ENCODE measurements at places on chromosomes 1 and 21. TPM values are rescaled to one million over a fixed set of nuclear protein-coding genes. Genes with fewer than 3 reads are reported as not detected.
A peak's percentile ranks its signal among the peaks of the same experiment; 100 is the strongest.

Gene SPATA1
- 3.1 TPM for total RNA-seq

Gene APCS
- total RNA-seq, result 0.42 TPM

Gene GPR61
- total RNA-seq, result not detected

Gene IQGAP3
- total RNA-seq, result 38.8 TPM

Gene C1orf87
- not detected for total RNA-seq

Gene CHI3L2
- not detected for total RNA-seq

Gene CSDE1
- 515 TPM for total RNA-seq

Gene OPRD1
- not detected for total RNA-seq

Gene OR10J5
- not detected for total RNA-seq

Gene CHODL
- total RNA-seq, result not detected

Gene RPTN
- not detected for total RNA-seq

Gene TRIM63
- total RNA-seq, result not detected

Gene IFNLR1
- total RNA-seq, result 7.6 TPM

Gene C4BPB
- not detected for total RNA-seq

GRCh38 chr1:55592122-55592521 is 377.0 kb upstream of the USP24 start:
- no peak overlapping the region for H3K27ac ChIP-seq
- no peak overlapping the region for H3K4me3 ChIP-seq
- H3K4me1 ChIP-seq, result no peaks in the 10 kb centered on the region

- no peaks in the 10 kb centered on the region for H3K4me1 ChIP-seq
- H3K36me3 ChIP-seq, result peaks cover 7% of the 10 kb centered on the region
- DNase-seq, result no peak
- H3K27ac ChIP-seq, result no peak overlapping the region
- no peaks in the 10 kb centered on the region for H3K27me3 ChIP-seq
Measured at GRCh38 chr1:170556917-170557316, 25.0 kb downstream of the GORAB start.

- H3K27ac ChIP-seq, result no peak overlapping the region
- H3K4me3 ChIP-seq, result no peak overlapping the region
- no peaks in the 10 kb centered on the region for H3K36me3 ChIP-seq
- no peak for DNase-seq
Measured at GRCh38 chr1:33382661-33383415, 48.1 kb downstream of the PHC2 start.

- H3K36me3 ChIP-seq, result peaks cover 59% of the 10 kb centered on the region
- H3K27me3 ChIP-seq, result no peaks in the 10 kb centered on the region
- no peak overlapping the region for H3K4me3 ChIP-seq
- H3K27ac ChIP-seq, result no peak overlapping the region
- H3K4me1 ChIP-seq, result no peaks in the 10 kb centered on the region
Measured at GRCh38 chr1:39755965-39756659, 15.0 kb downstream of the OXCT2 start.

DNA sequence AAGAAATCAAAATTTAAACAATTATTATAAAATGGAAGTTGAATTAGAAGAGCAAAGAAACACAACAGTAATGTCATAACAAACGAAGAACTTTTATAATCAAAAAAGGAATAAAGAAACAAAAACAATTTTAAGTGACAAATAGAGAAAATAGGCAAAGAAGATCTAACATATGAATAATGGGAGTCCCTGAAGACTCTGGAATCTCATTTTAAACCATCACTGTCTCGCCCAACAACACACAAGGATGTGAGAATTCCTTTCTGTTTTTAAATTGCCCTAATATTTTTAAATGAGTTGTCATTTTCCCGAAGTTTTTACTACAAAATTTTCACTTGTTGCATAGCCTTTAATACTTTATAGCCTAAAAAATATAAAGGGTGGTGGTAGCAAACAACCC is 4.3 kb upstream of the NDC1 start:
- H3K36me3 ChIP-seq, result no peaks in the 10 kb centered on the region
- H3K27ac ChIP-seq, result no peak overlapping the region
- H3K4me3 ChIP-seq, result no peak overlapping the region
- H3K4me1 ChIP-seq, result no peaks in the 10 kb centered on the region
- no peak for DNase-seq
- no peaks in the 10 kb centered on the region for H3K27me3 ChIP-seq

- H3K27ac ChIP-seq, result no peak within 1 kb of the TSS
- H3K4me3 ChIP-seq, result no peak within 1 kb of the TSS
- H3K27me3 ChIP-seq, result peaks cover 36% of the 10 kb centered on the region
- no peak for DNase-seq
- no peaks in the 10 kb centered on the region for H3K36me3 ChIP-seq
Measured at GRCh38 chr1:205042911-205043806, at the start of gene CNTN2. Gene CNTN2, plus strand, starts transcription at chr1:205043212. Its CDS starts 9,974 bp downstream, at chr1:205053186.

DNA sequence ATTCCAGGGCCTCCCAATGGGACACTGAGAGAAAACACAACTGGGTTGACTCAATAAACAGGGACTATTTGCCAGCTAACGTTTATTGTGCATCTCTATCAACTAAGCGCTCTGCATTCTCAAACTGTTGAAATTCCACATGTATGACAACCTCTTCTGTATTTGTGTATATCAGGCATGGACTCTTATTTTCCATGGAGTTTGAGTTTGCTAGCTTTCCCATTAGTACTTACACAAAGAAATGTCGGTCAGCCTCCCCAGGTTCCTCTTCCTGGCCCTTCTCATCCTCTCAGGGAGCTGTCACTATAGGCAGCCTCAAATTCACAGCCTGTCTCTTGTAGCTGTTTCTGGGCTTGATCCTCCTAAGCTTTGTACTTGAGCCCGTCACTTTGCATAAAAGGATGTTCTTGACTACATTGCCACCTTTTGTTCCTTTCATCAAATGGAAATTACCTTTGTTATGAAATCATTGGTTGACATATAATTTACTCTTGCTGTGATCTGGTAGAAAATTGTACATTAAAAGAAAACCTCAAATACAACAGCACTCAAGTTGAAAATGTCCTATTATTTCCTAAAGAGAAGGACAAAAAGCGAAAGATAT is 60.0 kb upstream of the NTPCR start:
- H3K36me3 ChIP-seq, result no peaks in the 10 kb centered on the region
- no peak overlapping the region for H3K27ac ChIP-seq
- no peaks in the 10 kb centered on the region for H3K27me3 ChIP-seq

- H3K4me3 ChIP-seq, result no peak overlapping the region
- no peaks in the 10 kb centered on the region for H3K27me3 ChIP-seq
- H3K36me3 ChIP-seq, result no peaks in the 10 kb centered on the region
Measured at GRCh38 chr1:218294546-218294945, 9.5 kb downstream of the RRP15 start.

DNA sequence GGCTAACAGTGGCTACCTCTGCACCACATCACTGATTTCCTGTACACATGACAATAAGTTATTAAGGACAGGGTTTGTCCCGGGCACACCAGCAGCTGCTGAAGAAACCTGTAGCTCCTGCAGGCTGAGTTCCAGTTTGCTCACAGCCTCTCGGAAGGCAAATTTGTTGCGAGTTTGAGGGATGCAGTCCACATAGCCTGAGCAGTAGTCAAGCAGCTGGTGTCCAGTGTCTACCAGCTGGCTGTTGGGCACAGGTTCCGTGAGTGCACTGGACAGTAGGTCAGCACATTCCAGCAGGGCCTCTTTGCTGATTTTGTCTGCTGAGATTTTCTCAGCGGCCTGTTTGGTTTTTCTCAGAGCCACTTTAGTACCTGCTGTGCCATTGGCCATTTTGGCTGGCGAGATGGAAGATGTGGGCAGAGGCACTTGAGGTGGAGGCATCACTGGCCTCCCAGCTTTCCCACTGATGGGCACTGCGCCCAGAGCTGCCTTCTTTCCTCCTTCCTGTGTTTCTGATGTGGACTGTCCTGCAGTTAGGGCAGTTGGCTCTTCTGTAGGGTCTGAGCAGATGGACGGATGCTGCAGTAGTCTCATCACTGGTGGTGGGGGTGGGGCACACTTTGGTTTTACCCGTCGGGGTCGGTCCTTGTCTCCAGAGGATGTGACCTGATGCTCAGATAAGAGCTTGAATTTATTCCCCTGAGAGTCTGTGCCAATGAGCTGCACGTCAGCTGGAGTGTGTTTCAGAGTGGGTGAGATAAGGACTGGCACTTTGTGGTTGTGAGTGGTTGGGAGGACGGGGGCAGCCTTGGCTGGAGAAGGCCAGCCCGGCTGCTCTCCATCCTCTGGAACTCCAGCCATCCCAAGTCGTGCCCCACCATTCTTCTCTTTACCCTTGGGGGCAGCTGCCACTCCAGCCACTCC is 26.1 kb downstream of the TOR3A start:
- no peaks in the 10 kb centered on the region for H3K4me1 ChIP-seq
- H3K27ac ChIP-seq, result no peak overlapping the region
- H3K4me3 ChIP-seq, result no peak overlapping the region
- no peak for DNase-seq

DNA sequence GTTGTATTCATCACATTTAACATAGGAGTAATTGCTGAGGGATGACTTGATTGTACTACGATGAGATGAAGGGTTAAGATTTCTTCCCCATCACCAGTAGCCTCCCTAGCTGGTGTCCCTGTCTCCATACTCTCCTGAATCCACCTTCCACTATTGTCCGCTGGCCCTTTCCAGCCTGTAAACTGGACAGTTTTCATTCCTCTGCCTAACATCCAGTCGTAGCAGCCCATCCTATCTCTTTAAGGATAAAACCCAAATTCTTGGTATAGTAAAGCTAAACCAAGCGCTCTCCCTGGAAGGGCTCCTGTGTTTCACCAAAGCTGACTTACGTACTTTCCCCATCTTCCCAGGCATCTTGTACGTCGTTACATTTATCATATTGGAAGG is 670 bp downstream of the COX20 start:
- H3K36me3 ChIP-seq, result 0 out of 2 replicates have a peak, but pooled peaks cover 7% of the 10 kb centered on the region
- H3K4me3 ChIP-seq, result peak overlapping the region; percentile 91
- no peaks in the 10 kb centered on the region for H3K27me3 ChIP-seq
- peak overlapping the region; percentile 89 for H3K27ac ChIP-seq
- peaks cover 64% of the 10 kb centered on the region for H3K4me1 ChIP-seq

DNA sequence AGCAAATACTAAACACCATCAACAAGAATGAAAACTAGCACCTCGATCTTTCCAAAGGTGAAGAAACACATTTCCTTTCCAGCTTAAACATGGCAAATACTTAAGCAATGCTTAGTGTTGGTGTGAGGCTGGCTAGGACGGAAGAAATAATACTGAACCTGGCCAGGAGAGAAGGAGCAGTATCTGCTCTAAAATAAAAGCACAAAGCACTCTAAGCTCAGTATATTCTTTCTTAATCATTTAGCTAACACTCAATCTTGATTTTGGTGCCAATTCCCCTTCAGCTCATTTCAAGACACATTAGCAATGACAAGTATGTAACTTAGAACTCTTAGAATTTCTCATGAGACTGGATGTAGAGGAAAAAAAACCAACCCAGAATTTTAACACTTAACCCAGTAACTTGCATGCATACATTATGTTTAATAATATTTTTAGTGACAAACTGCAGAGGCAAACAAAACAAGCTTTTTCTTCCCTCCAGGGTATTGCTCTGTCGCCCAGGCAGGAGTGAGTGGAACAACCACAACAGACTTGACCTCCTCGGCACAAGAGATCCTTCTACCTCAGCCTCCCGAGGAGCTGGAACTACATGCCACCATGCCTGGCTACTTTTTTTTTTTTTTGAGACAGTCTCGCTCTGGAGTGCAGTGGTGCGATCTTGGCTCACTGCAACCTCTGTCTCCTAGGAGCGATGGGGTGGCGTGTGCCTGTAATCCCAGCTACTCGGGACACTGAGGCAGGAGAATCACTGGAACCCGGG is 54.3 kb downstream of the DEGS1 start:
- no peak for DNase-seq
- H3K27ac ChIP-seq, result no peak overlapping the region
- no peaks in the 10 kb centered on the region for H3K27me3 ChIP-seq

- H3K4me3 ChIP-seq, result no peak overlapping the region
- no peaks in the 10 kb centered on the region for H3K36me3 ChIP-seq
- H3K4me1 ChIP-seq, result no peaks in the 10 kb centered on the region
- H3K27ac ChIP-seq, result no peak overlapping the region
- no peak for DNase-seq
- H3K27me3 ChIP-seq, result 0 out of 2 replicates have a peak, but pooled peaks cover 4% of the 10 kb centered on the region
Measured at GRCh38 chr1:208787219-208787618, 543.0 kb upstream of the PLXNA2 start.

DNA sequence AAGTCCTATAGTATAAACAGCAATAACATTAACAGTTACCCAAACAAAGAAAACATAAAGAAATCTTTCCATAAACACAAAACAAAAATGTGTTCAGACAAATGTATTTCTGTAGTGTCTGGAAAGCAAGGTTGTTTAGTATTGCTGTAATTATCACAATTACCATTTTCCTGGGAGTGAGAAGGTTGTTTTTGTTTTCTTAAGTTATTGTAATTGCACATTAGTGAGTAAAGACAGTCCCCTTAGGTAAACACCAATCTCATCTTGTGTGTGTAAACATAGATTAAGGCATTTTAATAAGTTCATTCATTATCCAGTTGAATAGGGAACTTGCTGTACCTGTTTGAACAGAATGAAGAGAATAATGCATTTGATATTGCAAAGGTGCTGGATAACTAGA is 356.9 kb upstream of the ADGRL4 start:
- no peak overlapping the region for H3K4me3 ChIP-seq
- H3K4me1 ChIP-seq, result no peaks in the 10 kb centered on the region
- no peaks in the 10 kb centered on the region for H3K27me3 ChIP-seq
- H3K27ac ChIP-seq, result no peak overlapping the region

- H3K36me3 ChIP-seq, result no peaks in the 10 kb centered on the region
- no peaks in the 10 kb centered on the region for H3K27me3 ChIP-seq
- no peak overlapping the region for H3K27ac ChIP-seq
Measured at GRCh38 chr1:59316497-59317128, 19.7 kb downstream of the FGGY start.

- no peaks in the 10 kb centered on the region for H3K27me3 ChIP-seq
- H3K27ac ChIP-seq, result peak overlapping the region; percentile 75
- peak; percentile 18 for DNase-seq
- peak overlapping the region; percentile 74 for H3K4me3 ChIP-seq
- H3K36me3 ChIP-seq, result peaks cover 5% of the 10 kb centered on the region
Measured at GRCh38 chr1:220271706-220272046, 577 bp downstream of the RAB3GAP2 start.

DNA sequence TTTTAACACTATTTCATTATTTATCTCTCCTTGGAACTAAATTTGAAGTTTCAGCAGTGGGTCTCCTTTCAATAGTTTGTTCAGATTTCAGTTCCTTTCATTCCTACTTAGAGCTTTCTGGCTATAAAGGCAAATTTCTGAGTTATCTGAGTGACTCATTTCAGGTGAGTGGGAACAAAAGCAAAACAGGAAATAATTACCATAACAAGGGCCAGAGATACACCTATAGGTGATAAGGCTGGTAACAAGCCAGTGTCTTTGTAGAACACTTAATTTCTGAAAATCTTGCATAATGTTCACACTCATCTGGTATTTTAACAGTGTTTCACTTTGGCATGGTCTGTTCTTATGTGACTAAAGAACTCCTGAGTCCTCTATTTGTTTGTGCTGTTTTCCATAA is 64.5 kb upstream of the PRRC2C start:
- no peak overlapping the region for H3K27ac ChIP-seq
- no peak overlapping the region for H3K4me3 ChIP-seq
- no peaks in the 10 kb centered on the region for H3K36me3 ChIP-seq
- peaks cover 5% of the 10 kb centered on the region for H3K4me1 ChIP-seq
- no peaks in the 10 kb centered on the region for H3K27me3 ChIP-seq

- H3K27ac ChIP-seq, result no peak overlapping the region
- H3K27me3 ChIP-seq, result no peaks in the 10 kb centered on the region
- no peaks in the 10 kb centered on the region for H3K36me3 ChIP-seq
- no peak overlapping the region for H3K4me3 ChIP-seq
- no peaks in the 10 kb centered on the region for H3K4me1 ChIP-seq
Measured at GRCh38 chr1:40825435-40825788, 36.8 kb downstream of the CITED4 start.

GRCh38 chr21:45432575-45433255 is 27.8 kb downstream of the COL18A1 start:
- H3K27ac ChIP-seq, result no peak overlapping the region
- peaks cover 45% of the 10 kb centered on the region for H3K4me1 ChIP-seq
- H3K36me3 ChIP-seq, result 0 out of 2 replicates have a peak, but pooled peaks cover 5% of the 10 kb centered on the region
- no peak overlapping the region for H3K4me3 ChIP-seq
- DNase-seq, result no peak
